Sigmoid colon (tissue), 7 donors: ENCODE measurements at places on chromosomes 7 and 10. TPM values are rescaled to one million over a fixed set of nuclear protein-coding genes. Genes with fewer than 3 reads are reported as not detected.

Gene CTTNBP2
- 9.4 TPM for total RNA-seq

Gene UPK3BL1
- total RNA-seq, result 23.2 TPM

Gene SPDYE2B
- total RNA-seq, result not detected

Gene SLIT1
- total RNA-seq, result 1.4 TPM

Gene LAMB1
- total RNA-seq, result 246 TPM

Gene LDB3
- 42.1 TPM for total RNA-seq

Gene ST8SIA6
- total RNA-seq, result 0.66 TPM

Gene LRRC17
- total RNA-seq, result 1.4 TPM

Gene CNTNAP2
- 0.82 TPM for total RNA-seq

Gene PVRIG
- not detected for total RNA-seq

Gene ACSL5
- 7.6 TPM for total RNA-seq

Gene AKR1C3
- 16.8 TPM for total RNA-seq

- no peak for DNase-seq
Observed at GRCh38 chr7:34851431-34851830, 185.9 kb downstream of the DPY19L1 start.

- peak; percentile 63 for DNase-seq
Observed at GRCh38 chr7:76509931-76510877, at the start of gene UPK3B. Gene UPK3B, plus strand, starts transcription at chr7:76510552. Its CDS starts 101 bp downstream, at chr7:76510653.

GRCh38 chr10:34644224-34644623, 170.9 kb downstream of the PARD3 start:
- no peak for DNase-seq

DNA sequence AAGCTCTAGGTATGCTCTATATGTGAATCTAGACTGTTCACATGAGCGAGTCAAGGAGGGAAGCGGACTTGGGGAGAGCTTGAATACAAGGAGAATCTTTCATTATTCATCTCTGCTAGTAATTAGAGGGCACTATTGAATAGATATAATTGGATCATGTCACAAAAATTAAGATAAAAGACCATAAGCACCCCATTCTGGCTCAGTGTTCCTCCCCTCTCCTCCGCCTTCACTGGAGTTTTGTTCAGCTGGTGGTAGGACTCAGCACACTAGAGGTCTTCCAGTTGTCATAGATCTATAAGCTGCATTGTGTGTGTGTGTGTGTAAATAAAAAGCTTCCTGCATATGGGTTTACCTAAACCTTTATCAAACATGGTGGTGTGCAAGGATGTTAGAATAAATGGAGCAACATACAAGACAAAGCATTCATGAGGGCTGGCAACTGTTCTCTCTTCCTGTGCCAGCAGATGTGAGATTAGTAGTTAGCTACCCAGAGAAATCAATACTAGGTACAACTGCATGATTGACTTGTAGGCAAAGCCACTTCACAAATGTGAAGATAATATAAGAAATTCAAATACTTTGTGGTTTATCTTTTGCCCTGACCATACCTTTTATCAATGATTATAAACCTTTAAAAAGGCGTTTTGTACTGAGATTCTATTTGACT, 142.6 kb downstream of the CREB5 start:
- no peak for DNase-seq

- no peak for DNase-seq
Observed at GRCh38 chr7:51289623-51290303, 26.8 kb downstream of the COBL start.

GRCh38 chr10:51250278-51250920, 176.1 kb downstream of the PRKG1 start:
- DNase-seq, result no peak

- peak; percentile 81 for DNase-seq
Observed at GRCh38 chr7:29102558-29103151, 43.7 kb downstream of the CPVL start.

DNA sequence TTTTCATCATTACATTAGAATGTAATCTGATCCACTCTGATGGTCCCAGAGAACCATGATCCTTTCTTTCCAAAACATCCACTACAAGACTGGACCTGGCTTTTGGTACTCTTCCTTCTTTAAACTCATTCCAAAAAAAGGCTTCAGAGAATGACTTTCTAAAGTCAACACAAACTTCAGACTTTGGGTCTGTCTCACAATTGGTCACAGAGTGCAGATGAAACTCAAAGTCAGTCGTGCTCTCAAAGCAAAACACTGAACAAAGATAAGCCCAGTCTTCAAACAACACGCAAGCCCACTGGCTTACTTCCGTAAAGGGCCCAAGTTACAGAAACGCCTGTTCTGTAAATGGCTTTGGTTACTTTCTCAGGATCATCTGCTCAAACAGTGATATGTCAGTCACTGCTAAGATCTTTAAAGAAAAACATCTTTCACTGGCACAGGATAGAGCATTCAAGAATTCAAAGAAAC, 250.9 kb upstream of the MKLN1 start:
- DNase-seq, result no peak

DNA sequence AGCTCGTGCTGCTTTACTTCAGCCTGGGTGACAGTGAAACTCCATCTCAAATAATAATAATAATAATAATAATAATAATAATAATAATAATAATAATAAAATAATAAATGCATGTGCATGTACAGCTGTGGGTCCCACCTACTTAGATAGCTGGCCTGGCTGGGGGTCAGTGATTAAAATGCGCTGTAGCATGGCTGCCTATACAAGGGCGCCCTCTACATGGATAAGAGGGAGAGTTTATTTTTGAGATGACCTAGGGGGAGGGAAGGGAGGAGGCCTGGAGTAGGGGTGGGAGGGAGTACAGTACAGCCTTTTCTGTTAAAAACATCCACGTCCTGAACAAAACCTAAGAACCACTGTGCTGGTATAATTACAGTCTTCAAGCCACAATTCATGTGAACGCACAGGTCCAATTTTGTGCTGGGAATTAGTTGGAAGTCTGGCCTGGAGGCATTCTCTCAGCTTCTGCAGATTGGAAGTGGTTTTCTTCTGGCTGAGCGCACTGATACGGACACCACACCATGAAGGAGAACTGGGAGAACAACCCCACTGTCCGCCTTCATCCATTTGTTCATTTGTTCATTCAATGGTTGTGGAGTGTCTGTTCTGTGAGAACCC, 146.5 kb downstream of the TMEM178B start:
- DNase-seq, result no peak

- DNase-seq, result no peak
Observed at GRCh38 chr7:74254858-74255379, 720 bp upstream of the RFC2 start.

DNA sequence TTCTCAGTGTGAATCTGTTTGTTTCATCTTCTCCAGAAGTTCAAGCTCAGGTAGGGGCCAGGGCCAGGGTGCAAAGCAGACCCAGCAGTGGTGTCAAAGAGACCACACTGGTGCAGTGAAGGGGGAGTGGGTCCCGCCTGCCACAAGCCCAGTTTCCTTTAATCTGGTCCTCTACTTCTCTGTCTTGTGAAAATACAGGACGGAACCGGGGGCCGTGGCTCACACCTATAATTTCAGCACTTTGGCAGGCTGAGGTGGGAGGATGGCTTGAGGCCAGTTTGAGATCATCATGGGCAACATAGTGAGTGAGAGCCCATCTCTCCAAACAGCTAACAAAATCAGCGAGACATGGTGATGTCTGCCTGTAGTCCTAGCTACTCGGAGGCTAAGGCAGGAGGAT, 109.0 kb downstream of the SLIT1 start:
- DNase-seq, result no peak

DNA sequence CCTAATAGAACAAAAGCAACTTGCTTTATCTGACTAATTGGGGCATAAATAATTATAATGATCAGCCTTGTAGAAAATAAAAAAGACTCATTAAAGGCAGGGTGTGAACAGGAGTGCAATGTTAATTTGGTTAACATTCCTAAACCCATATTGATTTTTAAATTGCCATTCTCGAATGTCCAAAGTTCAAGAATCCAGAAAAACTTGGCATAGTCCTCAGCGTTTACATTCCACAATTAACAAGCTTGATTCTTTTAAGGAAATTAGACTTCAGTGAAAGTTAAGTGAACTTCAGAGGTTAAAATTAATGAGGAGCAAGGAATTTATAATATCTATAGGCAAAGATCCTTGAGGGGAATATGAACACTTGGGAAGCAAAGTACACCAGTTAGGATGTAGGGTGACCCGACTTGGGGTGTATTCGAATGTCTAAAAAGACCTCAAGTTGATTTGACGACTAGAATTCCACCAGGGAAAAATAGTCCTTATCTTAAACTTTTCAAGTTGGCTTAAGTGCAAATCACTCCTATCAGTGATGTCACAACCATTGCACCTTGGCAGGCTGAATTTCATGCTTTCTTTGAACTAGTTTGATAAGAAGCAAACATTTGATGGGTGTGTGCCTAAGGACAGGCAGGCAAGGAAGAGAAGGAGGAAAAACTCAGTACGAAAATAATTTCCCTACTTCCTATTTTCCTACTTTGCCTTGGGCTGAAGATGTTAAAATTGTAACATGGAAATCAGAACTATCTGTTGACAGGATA, 830.4 kb upstream of the COBL start:
- no peak for DNase-seq

GRCh38 chr10:36421992-36422391, 703.4 kb upstream of the ANKRD30A start:
- DNase-seq, result no peak

DNA sequence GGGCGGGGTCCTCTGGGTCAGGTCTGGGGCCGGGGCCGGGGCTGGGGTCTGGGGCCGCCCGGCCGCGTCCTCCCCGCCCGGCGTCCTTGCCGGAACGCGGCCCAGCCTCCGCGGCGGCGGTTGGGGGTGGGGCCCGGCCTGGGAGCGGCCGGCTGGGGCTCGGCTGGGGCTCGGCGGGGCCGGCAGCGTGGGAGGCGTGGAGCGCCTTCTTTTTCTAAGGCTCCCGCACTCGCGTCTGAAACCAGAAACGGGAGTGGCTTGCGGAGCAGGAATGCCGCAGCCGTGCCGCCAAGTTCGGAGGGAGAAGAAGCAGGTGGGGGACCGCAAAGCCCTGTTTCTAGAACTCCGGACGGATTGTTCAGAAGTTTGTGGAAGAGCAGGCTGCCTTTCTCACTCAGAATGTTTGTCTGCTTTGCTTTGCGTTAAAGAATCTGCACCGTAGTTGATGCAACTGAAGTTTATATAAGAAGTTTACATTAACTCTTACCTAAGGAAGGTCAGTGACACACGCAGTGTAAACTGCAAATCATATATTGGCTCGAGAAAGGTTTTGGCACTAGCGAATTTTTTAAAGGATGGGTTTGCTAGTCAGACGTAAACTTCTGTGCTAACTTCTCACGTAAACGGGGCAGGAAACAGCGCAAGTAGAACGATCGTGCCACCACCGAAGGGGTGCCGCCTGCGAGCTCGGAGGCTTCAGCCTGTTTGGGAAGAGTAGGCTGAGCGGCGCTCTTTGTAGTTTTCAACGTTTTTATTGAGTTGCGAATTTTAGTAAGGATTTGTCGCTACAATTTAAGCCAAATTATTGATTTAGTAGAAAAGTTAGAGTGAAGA, 729 bp downstream of the DNAJB6 start:
- DNase-seq, result peak; percentile 79

- DNase-seq, result no peak
Observed at GRCh38 chr7:1886361-1887064, 216.4 kb downstream of the ELFN1 start.
